Tongue (tissue), 3 donors: ENCODE measurements at places on chromosomes 7 and 10. TPM values are rescaled to one million over a fixed set of nuclear protein-coding genes. Genes with fewer than 3 reads are reported as not detected.

GIMAP2 gene
- 14.8 TPM for total RNA-seq

STYXL1 gene
- total RNA-seq = 17.6 TPM

GRCh38 chr10:8400151-8400550 is 345.7 kb downstream of the GATA3 start:
- DNase-seq = no peak

DNA sequence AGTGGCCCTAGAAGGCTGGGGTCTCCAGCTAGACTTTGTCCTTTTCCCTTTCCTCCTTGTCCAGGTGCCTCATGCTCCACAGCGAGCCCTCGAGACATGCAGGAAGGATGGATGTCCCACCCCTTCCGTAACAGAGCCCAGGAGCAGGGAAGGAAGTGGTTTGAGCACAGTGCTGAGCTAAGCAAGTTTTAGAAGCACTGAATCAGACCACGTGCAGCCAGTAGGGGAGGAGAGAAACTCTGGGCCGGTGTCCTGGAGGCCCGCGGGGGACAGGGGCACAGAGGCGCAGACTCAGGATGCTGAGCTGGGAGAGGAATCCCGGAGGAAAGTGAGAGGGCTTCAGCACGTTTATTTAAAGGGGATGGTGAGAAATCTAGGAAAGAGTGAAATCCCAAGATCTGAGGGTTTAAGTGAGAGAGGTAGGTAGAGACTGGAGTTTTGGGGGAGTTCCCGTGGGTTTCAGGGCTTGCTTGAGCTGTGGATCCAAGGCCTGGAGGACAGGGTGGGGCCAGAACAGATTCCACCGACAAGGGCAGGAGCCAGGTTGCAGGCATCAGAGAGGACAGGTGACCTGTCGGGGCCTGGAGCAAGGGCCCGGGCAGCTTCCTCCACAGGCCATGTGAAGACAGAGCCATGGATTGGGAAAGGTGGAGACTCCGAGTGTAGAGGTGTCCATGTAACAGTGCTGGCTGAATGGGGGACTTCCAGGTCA is 4.4 kb upstream of the IRF5 start:
- DNase-seq = no peak

DNA sequence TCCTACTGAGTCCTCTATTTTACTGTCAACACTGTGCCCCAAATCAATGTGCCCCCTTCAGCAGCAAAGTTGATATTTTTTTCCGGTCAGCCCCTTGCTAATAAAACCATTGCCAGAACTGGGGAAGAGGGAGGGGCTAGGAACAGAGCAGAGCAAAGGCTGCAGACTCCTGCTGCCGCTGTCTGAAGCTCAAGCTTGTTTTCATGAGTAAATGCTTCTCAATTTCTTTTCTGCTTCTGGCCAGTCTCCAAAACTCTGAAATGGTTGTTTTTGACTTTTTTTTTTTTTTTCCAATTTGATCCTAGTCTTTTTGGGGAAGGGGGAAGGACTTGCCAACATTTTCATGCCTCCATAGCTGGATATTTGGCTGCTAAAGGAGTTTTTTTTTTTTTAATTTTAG is 26.7 kb upstream of the PROSER2 start:
- DNase-seq = peak; percentile 64

GRCh38 chr7:32073533-32073932 is 3.3 kb upstream of the PDE1C start:
- no peak for DNase-seq

GRCh38 chr10:130545697-130546096 is 409.5 kb downstream of the GLRX3 start:
- peak; percentile 18 for DNase-seq

DNA sequence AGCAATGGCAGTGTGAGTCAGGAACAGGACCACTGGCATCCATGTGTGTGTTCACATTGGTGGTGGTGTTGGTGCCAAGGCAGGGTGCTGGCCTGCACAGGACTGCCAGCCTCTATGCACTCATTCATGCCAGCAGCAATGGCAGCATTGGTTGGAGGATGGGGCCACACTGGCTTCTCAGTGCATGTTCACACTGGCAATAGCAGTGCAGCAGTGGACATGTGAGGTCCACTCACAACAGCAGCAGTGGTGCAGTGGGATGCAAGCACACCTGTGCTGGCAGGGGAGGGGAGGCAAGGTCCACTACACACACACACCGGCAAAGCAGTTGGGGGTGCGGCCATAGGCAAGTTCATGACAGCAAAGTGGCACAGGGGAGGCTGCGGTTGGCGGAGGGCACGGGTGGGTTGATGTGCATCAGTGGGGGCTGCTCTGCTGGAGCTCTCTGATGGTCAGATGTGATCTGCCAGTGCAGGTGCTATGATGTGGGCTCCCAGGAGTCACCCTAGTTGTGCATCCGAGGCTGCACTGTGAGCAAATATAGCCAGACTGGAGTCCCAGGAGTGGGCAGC is 57.8 kb upstream of the TNKS2 start:
- DNase-seq = no peak

- DNase-seq = peak; percentile 46
Observed at GRCh38 chr10:132540456-132540855, 2.9 kb downstream of the INPP5A start.

GRCh38 chr7:11706666-11707605 is 125.1 kb downstream of the THSD7A start:
- no peak for DNase-seq

DNA sequence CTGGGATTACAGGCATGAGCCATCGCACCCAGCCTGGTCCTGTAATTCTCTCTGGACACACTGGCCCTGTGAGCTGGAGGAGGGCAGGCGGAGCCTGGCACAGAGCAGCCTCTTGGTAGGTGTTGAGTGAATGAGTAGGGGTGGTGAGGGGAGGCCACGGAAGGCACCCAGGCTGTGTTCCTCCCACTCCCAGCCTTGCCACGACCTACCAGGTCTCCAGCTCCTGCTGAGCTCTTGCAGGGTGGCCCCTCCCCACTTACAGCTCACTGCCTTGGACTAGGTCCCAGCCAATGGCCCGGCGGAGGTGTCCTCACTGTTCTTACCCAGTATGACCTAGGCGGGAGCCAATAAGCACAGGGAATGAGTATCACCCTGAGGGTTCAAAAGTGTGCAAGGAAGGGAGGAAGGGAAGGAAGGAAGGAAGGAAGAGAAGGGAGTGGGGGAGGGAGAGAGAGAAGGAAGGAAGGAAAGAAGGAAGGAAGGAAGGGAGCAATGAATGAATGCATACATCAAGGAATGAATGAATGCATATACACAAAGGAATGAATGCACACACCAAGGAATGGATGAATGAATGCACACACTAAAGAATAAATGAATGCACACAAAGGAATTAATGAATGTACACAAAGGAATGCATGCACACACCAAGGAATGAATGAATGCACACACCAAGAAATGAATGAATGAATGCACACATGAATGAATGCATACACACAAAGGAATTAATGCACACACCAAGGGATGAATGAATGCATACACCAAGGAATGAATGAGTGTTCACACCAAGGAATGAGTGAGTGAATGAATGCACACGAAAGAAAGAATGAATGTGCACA is 45.5 kb downstream of the GTF2IRD1 start:
- DNase-seq = no peak

DNA sequence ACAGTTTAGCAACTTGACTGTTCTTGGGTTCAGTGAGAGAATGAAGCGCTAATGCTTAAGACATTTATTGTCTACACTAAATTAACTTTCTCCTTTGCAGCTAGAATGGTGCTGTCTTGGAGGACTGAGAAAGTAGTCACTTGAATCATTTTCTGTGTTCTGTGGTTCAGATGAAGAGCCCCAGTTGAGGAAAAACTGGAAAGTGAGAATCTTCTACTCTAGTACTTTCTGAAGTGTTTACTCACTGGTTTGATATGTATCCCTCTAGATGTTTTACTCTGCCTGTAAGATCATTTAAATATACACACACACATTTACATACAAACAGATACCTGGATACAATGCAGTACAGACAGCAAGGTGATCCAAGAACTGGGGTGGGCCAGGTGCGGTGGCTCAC is 308.1 kb downstream of the CAMK1D start:
- no peak for DNase-seq

GRCh38 chr10:6563075-6563474 is 17.0 kb downstream of the PRKCQ start:
- no peak for DNase-seq

- DNase-seq = peak; percentile 76
Observed at GRCh38 chr10:102646610-102647442, 2.5 kb downstream of the TRIM8 start.

DNA sequence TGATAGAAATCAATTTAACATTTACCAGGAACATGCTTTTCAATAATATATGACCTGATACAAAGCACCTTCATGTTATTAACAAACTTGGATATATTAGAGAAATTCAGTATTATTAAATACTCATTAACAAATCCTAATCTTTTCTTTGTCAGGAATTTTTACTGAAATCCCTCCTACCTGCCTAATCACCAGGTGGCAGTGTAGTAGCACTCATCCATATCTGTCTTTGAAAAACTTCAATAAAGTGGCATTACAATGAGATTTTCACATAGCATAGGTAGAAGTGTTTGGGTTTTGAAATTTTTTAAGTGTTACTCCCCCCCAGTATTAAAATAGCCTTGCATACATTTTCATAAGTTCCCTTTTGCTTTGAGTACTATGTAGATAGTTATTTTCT is 1246.6 kb upstream of the LRRN3 start:
- peak; percentile 53 for DNase-seq

GRCh38 chr7:95710711-95711110 is 61.6 kb upstream of the DYNC1I1 start:
- DNase-seq = no peak

GRCh38 chr7:30159163-30159562 is 24.4 kb downstream of the MTURN start:
- DNase-seq = no peak

DNA sequence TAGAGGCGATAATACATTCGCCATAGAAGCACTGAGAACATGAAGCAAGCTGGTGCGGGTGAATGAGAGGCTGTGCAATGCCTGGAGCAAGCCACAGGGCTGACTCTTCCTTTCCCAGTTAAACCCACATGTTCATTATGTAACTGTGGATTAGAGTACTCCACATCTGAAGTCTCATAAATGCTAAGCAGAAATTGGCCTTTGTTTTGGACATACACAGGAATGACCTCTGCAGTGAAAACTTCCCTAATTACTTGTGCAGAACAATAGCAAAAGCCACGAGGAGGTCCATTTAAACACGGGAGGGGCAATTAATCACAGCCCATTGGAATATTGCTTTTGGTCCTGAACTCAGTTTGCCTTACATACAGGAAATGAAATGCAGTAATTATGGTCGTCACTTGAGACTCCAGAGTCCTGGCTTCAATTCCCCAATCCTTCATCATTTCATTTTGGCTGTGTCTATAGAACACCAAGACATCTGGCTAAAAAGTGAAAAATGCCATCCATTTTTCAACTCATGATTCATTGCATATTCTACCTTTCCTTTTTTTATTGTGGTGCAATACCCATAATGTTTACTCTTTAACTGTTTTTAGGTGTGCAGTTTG is 78.7 kb upstream of the CXCL12 start:
- no peak for DNase-seq

- DNase-seq = peak; percentile 12
Observed at GRCh38 chr10:70145166-70145665, 1.3 kb downstream of the TYSND1 start.
